ENCODE measurements at places on chromosomes 6 and 20.

DNA sequence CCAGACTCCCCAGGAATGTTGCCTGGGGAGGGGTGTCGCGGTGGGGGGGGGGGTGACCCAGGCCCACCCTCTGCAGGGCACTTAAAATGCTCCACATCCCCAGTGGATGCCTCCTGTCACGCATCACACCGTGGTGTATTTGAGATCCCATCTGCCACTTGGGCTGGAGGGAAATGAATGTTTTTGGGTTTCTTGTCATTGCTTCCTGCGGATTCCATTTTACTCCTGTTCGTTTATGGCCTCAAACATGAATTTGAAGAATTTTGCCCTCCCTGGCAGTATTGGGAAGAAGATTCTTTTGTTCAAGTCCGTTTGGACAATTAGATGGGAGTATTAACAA is 544 bp upstream of the KHDC1 start:
- DNase-seq: no peak

DNA sequence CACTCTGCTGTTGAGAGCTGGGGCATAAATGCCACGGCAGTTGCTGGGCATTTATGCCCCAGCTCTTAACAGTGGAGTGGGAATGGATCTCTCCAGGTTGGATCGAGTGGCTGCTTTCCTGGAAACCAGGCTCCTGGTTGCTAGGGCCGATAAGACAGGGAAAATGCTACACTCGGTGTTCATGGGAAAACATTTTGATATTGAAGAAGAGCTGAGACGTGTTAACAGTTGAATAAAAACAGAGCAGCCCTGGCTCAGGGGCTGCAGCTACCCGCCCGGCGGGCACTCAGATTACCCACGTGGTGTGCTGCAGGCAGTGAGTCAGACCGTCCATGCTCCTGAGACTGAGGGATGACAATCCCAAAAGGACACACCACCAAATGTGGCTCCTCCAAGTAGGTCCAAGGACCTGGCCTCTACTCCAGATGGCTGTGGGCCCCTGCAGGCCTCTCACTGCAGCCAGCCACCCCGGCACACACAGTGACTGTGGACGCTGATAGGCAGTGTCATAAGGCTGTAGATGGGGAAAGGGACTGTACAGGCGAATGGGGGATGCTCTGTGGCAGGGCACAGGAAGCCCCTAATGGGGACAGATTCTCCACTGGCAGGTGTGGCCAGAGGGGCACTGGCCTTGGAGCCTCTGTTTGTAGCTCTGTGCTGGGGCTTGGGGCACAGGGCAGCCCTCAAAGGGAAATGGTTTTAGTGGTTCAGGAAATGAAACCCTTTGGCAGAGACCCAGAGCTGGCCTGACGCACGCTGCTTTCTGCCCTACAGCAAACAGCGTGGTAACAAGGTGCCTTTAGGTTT is 237.8 kb downstream of the LY86 start:
- no peak for DNase-seq

DNA sequence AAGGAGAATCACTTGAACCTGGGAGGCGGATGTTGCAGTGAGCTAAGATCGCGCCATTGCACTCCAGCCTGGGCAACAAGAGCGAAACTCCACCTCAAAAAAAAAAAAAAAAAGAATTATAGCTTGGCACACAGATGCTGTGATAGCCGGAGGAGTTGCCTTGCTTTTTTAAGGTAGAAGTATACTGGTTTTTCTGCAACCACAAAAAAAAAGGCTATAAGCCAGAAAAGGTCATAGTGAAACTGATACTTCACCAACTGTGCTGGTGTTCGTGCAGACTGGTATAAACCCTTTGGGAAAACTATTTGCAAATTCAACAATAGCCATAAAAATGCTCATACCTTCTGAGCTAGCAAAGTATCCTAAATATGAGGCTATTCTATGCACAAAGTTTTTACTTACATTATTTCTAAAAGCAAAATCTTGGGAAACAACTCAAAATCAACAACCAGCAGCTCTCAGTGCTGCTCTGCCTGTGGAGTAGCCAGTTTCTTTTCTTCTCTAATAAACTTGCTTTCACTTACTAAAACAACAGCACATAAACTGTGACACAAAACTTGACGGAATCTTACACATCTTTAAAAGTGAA is 44.0 kb downstream of the B4GALT5 start:
- no peak for DNase-seq

- no peak for DNase-seq
Measured at GRCh38 chr6:5990786-5991185, 15.9 kb downstream of the NRN1 start.

- DNase-seq: no peak
Measured at GRCh38 chr6:6596529-6597328, 8.2 kb downstream of the LY86 start.

DNA sequence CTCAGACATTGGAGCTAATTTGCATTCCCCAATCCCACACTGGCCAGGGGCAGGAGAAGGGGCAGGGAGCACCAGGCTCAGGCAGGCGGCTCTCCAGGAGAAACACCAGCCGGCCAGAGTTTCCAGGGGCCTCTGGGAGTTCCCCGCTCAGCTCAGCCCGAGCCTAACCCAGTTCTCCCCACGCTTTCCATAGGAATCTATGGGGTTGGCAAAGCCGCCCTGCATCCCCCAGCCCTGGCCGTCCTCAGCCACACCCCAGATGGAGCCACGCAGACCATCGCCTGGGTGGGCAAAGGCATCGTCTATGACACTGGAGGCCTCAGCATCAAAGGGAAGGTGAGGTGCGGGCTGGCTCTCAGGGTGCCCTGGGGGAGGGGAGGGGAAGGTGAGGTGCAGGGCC is 8.2 kb downstream of the NPEPL1 start:
- no peak for DNase-seq

GRCh38 chr6:160455081-160455480 is 106.9 kb downstream of the SLC22A3 start:
- DNase-seq: no peak

DNA sequence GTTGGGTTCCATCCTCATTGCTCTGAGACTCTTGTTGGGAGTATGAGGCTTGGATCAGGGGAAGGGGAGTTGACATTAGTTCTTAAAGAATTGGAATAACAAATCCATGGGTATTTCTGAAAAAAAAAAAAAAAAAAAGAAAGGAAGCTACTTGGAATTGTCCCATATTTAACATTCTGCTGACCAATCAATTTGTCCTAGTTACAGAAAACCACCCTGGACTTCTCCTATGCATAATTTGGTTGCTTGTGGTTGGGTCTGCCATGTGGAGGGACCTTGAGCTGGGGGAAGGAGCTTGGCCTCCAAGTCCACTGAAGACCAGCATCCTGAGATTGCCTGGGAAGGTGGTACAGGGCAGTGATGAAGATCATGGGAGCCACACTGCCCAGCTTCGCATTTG is 32.6 kb downstream of the PLG start:
- no peak for DNase-seq

- no peak for DNase-seq
Measured at GRCh38 chr6:133641104-133641503, 247.8 kb upstream of the TCF21 start.

- no peak for DNase-seq
Measured at GRCh38 chr6:101722991-101723579, 329.6 kb downstream of the GRIK2 start.

- no peak for DNase-seq
Measured at GRCh38 chr6:44535967-44536366, 148.5 kb downstream of the CDC5L start.

GRCh38 chr6:134541001-134541400 is 223.1 kb upstream of the SGK1 start:
- DNase-seq: no peak

DNA sequence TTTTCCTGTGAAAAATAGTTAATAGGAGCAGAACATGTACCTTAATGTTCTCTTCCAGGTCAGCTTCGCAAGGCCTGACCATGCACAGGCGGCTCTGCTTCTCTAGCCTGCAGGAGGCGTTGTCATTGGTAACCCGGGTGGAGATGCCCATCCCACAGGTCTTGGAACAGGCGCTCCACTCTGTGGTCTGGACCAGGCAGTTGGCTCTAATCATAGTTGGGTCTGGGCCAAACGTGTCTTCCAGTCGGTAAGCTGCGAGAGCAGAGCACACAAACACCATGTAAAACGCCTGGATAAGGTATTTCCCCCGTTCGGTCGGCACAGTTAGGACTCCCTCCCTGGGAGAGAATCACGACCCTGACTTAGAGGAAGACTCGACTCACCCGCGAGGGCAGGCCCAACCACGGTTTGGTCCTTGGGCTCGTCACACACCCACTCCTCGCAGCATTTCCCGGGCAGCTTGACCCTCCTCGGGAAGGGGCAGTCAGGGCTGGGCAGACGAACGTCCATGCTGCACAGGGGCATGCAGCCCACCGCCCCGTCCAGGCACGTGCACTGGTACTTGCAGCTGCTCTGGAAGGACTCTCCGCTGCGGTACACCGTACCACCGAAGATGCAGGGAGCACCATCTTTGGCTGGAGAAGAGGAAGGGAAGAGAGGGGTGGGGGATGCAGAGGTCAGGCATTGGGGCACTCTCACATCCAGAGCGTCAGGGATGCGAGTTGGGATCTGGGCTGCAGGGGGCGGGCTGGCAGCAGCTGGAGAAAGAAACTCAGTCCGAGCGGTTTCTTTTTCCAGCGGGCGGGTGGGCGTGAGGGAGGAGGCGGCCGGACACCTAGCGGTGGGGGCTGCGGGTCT is 1.0 kb downstream of the CCN2 start:
- no peak for DNase-seq

- no peak for DNase-seq
Measured at GRCh38 chr6:136958168-136958567, 36.1 kb downstream of the SLC35D3 start.

- no peak for DNase-seq
Measured at GRCh38 chr6:44062771-44063560, 64.3 kb downstream of the MRPL14 start.

DNA sequence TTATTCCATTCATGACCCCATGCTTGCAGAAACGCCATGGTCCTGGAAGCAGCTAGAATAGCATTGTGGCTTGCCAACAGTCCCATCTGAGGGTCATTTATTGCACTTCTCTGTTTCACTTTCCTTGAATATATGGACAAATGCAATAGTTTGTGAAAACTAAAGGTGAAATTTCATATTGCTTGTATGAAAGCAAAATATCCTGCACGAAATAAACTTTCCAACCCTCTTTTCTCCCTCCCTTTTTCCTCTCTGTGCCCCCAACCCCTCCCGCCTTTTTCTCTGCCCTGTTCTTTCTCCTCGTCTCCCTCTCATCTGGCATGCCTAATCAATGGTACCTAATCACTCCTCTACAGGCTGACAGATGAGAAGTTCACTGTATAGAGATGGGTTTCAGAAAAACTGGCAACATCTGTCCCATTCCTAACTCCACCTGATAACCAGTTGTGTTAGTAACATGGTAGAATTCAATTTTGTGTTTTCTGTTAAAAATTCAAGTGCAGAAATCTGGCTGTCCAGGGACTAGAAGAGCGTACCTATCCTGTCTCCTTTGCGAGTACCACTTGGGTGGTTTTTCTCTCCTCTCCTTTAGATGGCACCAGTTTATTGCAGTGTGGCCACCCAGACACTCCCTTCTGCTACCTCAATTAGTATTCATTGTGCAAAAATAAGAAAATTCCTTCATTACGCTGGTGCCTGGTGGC is 198.6 kb downstream of the FOXA2 start:
- DNase-seq: no peak

- no peak for DNase-seq
Measured at GRCh38 chr20:19492687-19493336, 265.2 kb upstream of the RIN2 start.
